ENCODE measurements at places on chromosomes 5 and 9.

DNA sequence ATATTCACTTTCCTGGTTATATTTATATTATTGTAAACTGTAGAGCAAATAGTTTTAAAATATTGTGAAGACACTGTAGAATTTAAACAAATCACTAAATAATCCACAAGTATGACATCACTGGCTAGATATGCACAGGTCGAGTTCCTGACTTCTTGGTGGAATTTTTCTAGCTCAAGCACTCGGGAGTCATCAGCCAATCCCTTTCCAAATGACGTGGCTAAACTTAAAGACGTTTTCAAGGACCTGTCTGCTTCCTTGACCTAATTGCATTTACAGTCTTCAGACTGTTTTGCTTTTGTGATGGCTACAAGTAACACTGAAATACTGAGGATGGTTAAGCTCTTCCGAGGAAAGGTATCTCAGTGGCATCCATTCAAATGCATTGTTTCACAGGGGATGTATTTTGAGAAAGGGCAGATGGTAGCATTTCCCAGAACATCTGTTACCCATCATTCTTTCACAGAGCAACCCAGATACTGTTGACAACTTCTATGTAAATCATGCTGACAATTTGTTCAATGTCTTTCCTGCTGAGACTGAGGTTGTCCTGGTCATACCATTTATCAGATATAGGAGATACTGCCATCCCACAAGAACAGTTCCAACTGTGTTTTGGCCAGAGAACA, 262.8 kb downstream of the CDH10 start:
- no peak for DNase-seq

DNA sequence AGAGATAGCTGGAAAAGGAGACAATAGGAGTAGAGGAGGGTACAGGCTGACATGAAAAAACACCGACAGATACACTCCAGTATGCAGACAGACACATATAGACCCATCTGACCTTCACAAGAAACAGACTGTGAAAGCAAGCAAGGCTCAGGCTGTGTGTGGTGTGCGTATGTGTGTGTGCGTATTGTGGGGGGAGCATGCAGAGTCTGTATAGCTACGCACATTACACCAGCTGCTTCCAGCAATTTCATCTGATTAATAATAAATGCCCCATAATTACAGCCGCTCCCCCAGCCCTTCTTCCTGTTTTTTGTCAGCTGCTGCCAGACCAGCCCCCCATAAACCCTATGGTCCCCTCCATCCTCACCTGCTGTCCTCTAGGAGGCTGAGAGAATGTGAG, 6.7 kb downstream of the CNTFR start:
- no peak for DNase-seq

- no peak for DNase-seq
Observed at GRCh38 chr5:107668154-107669095, 2.3 kb downstream of the EFNA5 start.

GRCh38 chr5:39341896-39342295, 22.4 kb downstream of the C9 start:
- DNase-seq, result no peak

DNA sequence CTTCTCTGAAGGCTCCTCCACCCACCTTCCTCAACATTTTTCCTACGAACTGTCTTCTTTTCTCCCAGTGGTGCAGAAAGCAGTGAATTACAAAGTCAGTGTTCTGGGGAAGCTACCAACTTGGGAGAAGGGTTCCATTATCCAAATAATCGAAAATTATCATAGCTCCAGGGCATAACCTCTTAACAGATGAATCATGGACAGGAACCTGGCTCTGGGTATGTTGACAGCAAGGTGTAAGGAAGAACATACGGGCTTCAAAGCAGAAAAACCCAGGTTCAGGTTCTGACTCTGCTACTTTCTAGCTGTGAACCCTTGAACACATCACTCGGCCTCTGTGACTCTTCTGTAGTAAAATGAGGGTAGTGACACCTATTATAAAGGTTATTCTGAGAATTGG, 351.3 kb downstream of the ENC1 start:
- DNase-seq, result no peak

- DNase-seq, result peak; percentile 48
Observed at GRCh38 chr5:126988021-126988569, 42.3 kb downstream of the MARCHF3 start.

DNA sequence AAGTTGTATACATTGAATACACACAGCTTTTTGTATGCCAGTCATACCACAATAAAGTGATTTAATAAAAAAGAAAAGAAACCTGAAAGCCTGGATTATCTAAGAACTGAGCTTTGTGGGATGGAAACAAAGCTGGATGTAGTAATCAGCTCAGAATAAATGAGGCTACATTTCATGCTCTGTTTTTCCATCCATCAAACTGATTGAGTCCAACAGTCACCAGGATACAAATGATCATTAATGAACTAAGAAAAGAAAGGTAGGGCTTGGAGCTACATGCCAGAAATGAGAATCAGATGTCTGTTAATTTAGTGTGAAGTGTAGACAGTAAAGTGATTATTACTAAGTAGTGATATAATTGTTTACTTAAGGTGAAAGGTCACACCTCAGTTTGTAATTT, 109.8 kb upstream of the TARS1 start:
- DNase-seq, result no peak

GRCh38 chr5:98570661-98571191, 202.7 kb upstream of the RGMB start:
- no peak for DNase-seq

- no peak for DNase-seq
Observed at GRCh38 chr5:31268686-31269085, 75.2 kb downstream of the CDH6 start.

DNA sequence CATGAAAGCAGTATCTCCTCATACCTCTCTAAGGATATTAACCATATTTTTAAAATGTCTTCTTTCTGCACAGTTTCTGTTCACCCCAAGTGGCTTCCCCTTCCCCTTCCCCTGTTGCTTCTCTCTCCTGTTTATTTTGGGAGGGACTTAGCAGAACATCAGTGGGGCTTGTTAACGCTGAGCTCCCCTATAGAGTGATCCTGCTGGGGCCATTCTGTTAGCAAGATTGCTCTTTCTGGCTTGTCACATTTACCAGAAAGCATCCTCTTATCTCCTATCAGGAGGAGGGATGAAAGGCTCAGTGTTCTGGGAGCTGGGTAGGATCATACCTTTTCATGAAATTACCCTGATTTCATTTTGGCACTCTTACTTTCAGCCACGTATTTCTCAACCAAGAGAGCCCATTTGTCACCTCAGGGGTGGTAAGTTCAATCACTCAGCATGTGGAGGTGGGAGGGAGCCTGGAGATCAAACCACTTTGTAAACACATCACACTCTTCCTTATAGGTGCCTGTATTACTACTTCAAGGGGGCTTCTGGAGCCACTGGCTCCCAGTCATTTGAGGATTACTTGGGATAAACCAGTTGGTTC, 16.7 kb downstream of the NXNL2 start:
- no peak for DNase-seq

DNA sequence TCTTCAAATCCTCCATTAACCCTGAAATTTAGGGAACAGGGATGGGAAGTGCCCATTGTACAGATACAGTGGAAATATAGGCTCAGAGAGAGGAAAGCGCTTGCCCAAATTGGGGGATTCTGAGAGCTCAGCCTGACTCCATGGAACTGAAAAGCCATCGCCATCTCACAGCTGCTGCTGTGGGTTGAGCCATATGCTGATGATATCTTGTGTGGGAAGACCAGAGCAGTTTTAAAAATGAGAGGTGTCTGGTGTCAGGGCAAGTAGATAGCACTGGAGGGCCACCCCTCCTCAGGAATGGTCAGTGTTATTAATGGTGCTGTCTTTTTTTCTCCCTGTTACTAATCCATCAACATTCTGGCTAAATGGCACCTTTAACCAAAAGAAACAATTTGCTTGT, 50.9 kb upstream of the C5orf58 start:
- no peak for DNase-seq

GRCh38 chr5:95617057-95617456, 2.8 kb upstream of the GPR150 start:
- no peak for DNase-seq

GRCh38 chr9:116163293-116164055, 9.9 kb downstream of the PAPPA start:
- DNase-seq, result no peak

DNA sequence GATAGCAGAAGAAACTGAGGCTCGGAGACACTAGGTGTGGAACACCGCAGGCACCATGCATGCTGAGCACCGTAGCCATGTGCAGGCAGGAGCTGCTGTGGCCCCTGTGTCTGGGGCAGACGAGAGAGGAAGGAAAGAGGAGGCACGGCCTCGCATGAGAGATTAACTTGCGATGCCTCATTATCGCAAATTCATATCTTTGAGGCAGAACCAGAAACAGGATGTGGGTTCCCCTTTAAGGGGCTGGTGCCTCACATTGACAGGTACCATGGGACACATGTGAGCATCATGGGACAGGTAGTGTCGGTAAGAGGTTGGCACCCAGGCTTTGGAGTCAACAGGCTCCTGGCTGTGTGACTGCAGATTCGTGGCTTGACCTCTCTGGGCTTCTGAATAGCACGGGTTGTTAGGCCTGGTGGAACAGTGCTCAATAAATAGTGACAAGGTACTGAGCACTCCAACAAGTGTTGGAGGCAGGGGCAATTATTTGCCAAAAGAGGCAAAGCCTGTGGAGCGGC, 40.8 kb downstream of the NAIF1 start:
- peak; percentile 91 for DNase-seq

- DNase-seq, result no peak
Observed at GRCh38 chr9:124342776-124343485, 72.3 kb downstream of the PSMB7 start.
